ENCODE measurements at places on chromosomes 2 and 18.

GRCh38 chr2:37322368-37322767 lies 2.3 kb downstream of the PRKD3 start:
- DNase-seq, result no peak

DNA sequence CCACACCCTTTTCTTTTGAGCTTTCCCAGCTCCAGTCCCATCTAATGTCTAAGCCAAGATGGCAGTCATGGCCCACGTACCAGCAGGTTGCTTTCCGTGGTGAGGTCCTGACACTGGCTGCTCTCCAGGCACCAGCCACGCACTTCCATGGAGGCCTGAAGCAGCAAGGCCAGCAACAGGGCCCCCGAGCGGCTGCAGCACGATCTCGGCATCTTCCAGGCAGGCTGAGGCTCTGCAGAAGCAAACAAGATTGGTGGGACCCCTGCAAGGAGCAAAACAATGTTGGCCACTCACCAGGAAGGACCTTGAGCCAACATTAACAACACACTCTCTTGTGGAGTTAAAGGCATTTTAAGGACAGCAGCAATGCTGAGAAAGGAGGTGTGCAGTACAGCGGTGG lies 3.8 kb downstream of the POMC start:
- DNase-seq, result no peak

DNA sequence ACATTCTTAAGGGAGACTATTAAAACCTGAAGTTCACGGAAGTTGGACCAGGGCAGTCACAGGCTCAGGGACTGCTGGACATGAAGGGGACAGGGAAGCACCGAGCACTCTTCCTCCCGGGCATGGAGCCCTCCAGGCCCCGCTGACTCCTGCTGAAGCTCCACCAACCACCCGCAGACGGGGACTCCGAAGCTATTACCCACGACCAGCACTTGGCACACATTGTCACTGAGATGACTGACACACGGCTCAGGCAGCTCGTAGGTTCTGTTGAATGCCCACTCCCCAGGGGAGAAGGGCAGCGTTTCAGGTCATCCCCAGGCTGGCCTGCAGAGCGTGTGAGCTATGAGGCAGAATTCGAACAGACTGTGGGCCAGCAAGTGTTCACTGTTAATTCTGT lies 234.8 kb downstream of the NDUFA10 start:
- DNase-seq, result no peak

DNA sequence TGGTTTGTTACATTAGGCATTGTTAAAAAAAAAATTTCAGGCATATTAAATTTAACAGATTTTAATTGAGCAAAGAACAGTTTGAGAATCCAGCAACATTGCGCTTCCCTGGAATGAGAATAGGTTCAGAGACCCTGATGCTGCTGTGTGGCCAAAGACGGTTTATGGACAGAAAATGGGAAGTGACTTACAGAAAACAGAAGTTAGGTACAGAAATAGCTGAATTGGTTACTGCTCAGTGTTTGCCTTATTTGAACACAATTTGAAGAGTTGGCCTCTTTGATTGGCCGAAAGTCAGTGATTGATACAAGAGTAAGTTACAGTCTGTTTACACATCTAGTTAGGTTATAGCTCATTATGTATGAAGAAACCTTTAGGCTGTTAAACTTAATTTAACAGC lies 6.0 kb upstream of the NEDD4L start:
- DNase-seq, result no peak

DNA sequence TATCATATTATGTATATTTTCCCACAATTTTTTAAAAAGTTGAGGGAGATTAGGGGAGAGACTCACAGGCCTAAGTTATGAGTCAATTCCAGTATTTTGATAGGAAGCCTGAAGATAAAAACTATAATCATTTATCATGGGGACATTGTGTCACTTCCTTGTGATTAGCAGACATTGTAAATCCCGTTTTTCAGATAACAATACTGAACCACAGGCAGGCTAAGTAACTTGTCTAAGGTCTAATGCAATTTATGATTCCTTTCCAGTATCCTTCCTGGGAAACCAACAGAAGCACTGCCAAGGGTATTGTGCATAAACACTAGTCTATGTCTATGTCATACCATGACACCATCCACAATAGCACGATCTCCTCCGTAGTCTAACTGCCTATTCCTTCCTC lies 235.2 kb upstream of the PIK3C3 start:
- no peak for DNase-seq

- no peak for DNase-seq
These were observed 5.8 kb downstream of the OXER1 start for GRCh38 chr2:42757981-42758740.

DNA sequence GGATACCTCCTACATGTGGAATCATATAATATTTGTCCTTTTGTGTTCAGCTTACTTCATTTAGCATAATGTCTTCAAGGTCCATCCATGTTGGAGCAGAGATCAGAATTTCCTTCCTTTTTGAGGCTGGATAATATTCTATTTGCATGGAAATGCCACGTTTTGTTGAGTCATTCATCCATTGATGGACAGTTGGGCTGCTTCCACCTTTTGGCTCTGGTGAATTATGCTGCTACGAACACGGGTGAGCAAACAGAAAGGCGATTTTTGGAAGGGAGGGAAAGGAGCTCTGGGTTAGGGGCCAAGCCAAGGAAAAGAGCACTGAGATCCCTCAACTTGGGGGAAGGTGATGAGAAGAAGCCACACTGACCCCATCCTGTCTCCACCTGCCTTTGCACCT lies 260.5 kb downstream of the TNS1 start:
- no peak for DNase-seq

DNA sequence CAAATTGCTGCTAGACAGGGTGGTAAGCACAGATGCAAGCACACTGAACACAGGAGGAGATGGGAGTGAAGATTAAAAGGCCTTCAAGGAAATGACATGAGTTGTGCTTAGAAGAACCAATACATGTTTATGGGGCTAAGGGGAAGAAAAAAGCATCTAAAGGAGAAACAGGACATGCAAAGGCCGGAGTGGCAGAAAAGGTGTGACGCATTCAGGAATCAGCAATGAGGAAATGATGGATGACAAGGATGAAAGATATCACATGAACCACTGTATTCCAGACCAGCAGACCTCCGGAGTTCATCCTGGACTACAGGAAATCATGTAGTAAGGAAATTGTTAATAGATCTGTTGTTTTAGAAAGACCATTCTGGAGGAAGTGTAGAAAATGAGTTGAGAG lies 42.8 kb downstream of the PPP4R1 start:
- no peak for DNase-seq

GRCh38 chr18:75624869-75625268 lies 197.4 kb upstream of the SMIM21 start:
- DNase-seq, result no peak

- no peak for DNase-seq
These were observed 51.1 kb downstream of the SOCS6 start for GRCh38 chr18:70339915-70340314.

All from NK-92 treated with Interleukin-12 subunit alpha and Interleukin-12 subunit beta, amount 100 ng/mL, for 24 hours (cell line).